ENCODE measurements at places on chromosomes 16 and 17. TPM values are rescaled to one million over a fixed set of nuclear protein-coding genes. Genes with fewer than 3 reads are reported as not detected.

The LUC7L gene
- 82.6 TPM for total RNA-seq

The TBC1D26 gene
- total RNA-seq: 0.23 TPM

The TNK1 gene
- total RNA-seq: 1.4 TPM

The STX4 gene
- 21.9 TPM for total RNA-seq

The WNT9B gene
- 1.2 TPM for total RNA-seq

The CCL2 gene
- 4.8 TPM for total RNA-seq

The IL34 gene
- total RNA-seq: 8.5 TPM

The MYH11 gene
- total RNA-seq: 0.23 TPM

The ETV4 gene
- 0.46 TPM for total RNA-seq

The ATXN7L3 gene
- 80.3 TPM for total RNA-seq

The TEX14 gene
- total RNA-seq: 0.69 TPM

The NTN3 gene
- total RNA-seq: 5.1 TPM

The ACSM2B gene
- 1.2 TPM for total RNA-seq

The GAST gene
- total RNA-seq: not detected

The OR3A3 gene
- not detected for total RNA-seq

The CCDC144A gene
- 20.5 TPM for total RNA-seq

The GRAPL gene
- 0.92 TPM for total RNA-seq
